SK-N-SH (cell line): ENCODE measurements at places on chromosomes 1 and 21. TPM values are rescaled to one million over a fixed set of nuclear protein-coding genes. Genes with fewer than 3 reads are reported as not detected.

FMO2 gene
- polyA plus RNA-seq, result not detected in 2 replicates

SPRR3 gene
- not detected in 2 replicates for polyA plus RNA-seq

ASAP3 gene
- polyA plus RNA-seq, result 19.6 and 25.2 TPM in 2 replicates

FAM163A gene
- 0.43 and 1.1 TPM in 2 replicates for polyA plus RNA-seq

TRPM2 gene
- not detected in 2 replicates for polyA plus RNA-seq
